ENCODE measurements at places on chromosomes 1 and 21.
A peak's percentile ranks its signal among the peaks of the same experiment; 100 is the strongest.

DNA sequence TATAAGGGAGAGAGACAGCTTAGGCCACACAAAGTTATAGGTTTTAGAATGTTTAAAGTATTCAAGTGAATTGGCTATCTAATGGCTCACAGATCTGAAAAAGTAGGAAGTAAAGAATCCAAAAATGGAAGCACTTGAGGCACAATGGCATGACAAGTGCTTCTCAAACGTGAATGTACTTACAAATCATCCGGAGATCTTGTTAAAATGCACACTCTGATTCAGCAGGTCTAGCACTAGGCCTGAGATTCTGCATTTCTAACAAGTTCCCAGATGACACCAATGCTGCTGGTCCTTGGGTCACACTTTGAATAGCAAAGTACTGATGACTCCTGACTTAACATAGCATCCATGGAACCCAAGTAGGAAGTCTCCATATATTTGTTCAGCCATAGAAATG is 20.9 kb upstream of the AGL start:
- DNase-seq = no peak

DNA sequence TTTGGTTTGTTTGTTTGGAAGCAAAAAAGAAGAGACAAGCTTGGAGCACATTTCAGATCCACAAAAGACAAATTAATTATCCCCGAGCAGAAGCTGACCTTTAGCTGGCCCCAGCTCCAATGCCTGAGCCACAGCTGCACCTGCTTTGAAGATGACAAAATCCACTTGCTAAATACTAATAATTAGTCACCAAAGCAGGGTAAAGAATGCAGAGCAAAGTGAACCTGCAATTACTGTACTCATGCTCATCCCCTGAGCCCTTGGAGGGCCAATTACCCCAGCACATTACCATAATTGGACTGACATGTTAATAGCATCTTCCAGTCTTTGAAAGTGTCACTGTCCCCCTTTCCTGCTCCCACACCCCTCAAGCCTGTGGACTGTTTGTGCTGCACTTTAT is 38.2 kb upstream of the KCND3 start:
- no peak for DNase-seq

DNA sequence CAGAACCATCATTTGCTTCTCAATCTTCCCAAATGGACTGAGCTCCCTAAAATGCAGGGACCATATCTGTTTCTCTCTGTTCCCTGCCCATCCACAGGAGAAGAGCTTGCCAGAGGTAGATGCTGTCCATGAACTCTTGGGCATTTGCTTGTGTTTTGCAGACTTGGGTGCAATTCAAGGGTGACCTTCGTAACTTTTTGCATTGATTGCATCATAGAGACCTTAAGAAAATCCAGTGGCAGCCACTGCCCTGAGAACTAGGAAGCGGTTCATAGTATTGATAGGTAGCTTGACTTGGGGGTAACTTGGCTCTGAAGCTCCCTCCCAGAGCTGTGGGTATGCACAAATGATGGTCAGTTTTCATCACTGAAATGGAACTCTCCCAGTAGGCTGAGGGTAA is 34.3 kb upstream of the EDEM3 start:
- no peak for DNase-seq

DNA sequence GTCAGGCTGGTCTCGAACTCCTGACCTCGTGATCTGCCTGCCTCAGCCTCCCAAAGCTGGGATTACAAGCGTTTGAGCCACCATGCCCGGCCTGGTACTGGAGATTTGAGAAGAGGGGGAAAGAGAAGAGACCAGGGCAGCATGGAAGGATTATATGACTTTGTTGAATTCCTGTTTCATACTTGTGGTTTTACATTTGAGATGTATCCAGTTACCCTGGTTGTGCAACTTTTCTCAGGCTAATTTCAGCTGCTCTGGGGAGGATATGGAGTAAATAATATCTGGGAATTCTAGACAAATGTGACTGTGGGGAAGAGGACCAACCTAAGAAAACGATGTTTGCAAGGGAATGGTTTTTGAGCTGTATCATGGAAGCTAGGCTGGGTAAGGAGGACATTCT is 89.5 kb upstream of the GREM2 start:
- peak; percentile 71 for DNase-seq

GRCh38 chr1:63983391-63984256 is 209.8 kb downstream of the ROR1 start:
- DNase-seq = no peak

DNA sequence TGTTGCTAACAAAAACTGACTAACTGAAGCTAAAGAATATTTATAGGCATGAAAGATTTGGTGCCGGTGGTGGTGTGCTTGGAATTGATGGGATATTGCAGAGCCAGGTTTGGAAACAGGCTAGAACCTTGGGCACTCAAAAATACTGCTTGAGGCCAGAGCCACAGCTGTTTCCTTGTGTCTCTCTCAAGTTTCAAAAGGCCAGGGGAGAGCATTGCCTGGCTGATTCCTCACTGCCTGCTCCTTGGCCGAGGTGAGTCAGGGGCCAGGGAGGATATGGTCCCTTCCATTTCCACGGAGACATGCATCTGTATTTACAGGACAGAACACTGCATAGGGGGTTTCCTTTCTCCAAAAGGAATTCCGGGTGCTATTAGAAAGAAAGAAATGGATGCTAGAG is 36.1 kb upstream of the IVNS1ABP start:
- DNase-seq = no peak

DNA sequence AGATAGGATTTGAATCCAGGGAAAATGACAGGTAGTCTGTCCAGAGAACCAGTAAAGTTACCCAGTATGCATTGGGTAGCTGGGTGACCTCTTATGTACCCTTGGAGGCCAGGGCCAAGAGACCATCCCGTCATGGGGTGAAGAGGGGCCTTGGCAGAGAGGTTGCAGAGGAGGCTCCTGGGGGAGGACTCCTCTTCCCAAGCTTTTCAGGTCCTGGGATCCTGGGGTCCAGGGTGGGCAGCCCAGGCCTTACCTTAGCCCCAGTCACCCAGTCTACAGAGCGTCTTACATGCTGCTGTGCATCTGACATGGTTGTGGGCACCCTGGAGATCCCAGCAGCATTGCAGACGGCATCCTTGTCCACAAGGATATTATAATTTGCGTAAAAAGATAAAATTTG is 14.0 kb downstream of the PMF1 start:
- DNase-seq = no peak

GRCh38 chr1:94958081-94958480 is 31.2 kb upstream of the CNN3 start:
- DNase-seq = no peak

DNA sequence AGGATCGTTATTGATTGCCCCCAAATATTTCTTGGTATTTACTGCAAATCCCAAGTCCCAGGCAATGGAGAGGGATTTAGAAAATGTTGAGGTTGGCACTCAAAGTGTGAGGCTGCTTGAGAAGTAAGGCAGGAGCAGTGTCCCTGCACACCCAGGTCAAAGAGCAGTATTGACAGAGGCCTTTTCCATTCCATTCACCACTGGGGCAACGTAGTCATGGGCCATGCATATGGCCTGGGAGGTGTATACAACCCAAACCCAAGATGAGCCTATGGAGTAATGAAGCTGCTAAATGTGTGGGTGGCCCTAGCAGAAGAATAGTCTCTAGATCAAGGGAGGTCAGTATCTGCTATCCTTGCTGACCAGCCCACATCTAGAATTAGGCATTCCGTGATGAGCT is 245.6 kb downstream of the FOXD2 start:
- no peak for DNase-seq

- no peak for DNase-seq
These were observed 33.1 kb downstream of the LTN1 start for GRCh38 chr21:28959367-28960099.

DNA sequence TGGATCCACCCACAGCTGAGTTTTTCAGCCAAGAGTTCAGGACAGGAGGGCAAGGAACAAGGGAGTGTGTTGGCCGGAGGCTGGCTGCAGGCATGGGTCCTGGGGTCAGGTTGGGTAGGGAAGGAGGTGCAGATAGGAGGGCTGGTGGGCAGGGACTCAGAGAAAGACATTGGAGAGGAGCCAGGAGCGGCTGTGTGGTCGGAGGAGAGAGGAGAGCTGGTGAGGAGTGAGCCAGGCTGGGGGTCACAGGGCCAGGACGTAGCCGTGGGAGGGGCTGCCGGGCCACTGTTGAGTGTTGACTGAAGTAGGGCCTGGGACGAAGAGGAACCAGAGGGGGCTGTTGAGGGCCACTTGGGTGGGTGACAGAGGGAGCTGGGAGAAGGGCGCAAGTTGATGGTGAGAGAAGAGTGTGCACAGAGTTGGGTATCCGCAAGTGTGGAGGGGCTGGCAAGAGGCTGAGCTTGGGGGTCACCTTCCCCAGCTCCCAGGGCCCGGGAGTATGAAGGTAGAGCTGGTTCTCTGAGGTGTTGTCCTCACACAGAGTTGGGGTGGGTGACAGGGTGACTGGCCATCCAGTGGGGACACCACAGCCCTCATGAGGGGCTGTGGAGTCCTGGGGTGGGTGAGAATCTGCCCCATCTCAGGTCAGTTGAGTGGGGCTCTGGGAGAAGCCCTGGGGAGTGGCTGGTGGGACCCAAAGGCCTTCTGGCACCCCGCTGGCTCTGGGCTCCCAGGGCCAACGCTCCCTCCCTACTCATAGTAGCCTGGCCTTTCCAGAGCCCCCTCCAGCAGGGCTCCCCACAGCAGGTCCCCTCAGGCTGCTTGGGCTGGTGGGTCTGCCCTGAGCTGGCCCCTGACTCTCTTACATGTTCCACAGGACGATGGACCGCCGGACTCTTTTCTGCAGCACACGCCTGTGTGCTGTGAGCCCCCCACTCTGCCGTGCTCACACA is 21.9 kb downstream of the PODN start:
- DNase-seq = no peak

DNA sequence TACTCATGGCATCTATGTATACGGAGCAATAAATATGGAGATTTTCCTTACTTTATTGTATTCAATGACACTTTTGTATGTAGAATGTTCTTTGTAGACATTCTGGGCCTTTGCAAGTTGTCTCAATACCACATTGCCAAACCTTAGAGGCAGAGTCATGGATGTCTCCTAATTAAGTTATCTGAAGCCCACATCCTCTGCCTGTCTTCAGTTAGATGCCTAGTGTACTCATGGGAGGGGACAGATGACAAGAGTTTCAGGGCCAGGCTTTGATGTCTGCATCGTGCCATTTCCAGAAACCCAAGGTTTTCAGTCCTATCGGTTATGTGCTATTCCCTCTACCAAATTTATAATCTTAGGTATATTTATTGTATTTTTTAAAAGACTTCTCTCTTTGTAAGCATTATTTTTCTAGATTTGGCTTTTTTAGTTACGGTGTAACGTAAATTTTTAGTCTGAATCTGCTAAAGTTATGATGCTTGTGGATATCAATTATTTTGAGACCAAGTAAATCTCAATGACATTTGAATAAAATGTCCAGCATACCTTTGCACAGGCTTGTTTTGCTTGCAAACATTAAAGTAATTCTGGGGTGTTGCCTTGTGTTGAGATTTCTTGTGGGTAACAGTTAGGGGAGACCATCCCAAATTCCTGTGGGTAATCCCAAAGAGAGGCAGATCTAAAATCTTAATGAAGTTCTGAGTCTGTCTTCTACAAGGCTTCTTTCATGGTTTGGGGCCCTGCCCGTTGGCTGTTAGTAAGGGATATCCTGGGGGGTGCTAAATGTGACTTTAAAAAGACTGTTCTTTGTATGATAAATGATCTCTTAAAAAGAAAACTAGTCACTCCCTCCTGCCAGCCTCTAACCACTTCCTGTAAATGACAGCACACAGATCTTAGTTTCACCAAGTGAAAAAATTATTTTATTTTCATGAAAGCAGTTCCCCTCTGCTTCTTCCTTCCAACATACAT is 8.0 kb upstream of the MACF1 start:
- DNase-seq = no peak

DNA sequence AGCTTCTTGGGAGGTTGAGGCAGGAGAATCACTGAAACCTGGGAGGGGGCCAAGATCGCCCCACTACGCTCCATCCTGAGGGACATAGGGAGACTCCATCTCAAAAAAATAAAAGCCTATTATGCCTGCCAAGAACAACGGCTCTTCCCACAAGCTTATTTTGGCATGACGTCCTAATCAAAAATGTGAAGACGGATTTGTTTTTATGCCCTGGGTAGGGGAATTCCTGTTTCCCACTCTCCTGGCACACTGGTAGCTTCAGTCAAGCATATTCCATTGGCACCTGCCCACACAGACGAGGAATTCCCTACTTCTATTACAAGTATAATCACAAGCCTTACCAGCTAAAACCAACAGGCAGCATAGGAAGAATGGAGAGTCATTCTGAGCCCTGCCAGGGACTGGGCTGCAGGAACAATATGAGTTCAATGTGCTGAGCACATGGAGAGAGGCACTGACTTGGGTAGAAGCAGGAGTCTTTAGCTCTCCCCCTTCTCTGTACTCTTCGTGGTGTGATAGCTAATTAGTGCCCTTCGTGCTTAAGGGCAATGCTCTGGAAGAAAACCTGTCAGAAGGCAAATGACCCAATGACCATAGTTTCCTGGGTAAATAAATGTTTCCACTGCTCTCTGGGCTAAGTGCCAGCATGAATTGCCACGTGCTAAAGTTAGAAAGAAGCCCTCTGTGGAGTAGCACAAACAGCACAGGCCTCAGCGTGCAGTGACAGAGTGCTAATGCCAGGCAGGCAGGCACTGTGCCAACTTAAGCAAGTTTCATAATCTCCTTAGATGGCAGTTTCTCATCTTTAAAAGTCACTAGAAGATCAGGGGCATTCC is 16.8 kb downstream of the TNFSF4 start:
- peak; percentile 46 for DNase-seq

- DNase-seq = no peak
These were observed 4.2 kb downstream of the FMO1 start for GRCh38 chr1:171252482-171252881.

GRCh38 chr1:164709126-164709525 is 150.1 kb downstream of the PBX1 start:
- no peak for DNase-seq

- DNase-seq = no peak
These were observed 8.0 kb downstream of the C1orf50 start for GRCh38 chr1:42774928-42775526.

DNA sequence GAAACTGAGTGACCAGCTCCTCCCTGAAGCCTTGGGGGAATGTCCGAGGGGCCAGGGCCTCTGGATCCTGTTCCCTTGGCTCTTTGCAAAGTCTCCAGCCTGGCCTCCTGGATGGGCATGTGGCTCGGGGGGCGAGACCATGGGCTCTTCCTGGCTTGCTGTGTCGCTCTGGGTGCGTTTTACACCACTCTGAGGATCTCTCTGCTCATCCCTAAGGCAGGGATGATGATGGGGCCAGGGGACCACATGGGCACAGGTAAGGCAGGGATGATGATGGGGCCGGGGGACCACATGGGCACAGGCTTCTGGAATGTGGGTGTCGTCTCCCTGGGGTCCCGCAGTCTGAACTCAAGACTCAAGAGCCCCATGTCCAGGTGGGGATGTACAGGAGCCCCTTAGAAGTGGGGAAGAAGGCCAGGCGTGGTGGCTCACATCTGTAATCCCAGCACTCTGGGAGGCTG is 17.7 kb downstream of the TP73 start:
- DNase-seq = no peak

DNA sequence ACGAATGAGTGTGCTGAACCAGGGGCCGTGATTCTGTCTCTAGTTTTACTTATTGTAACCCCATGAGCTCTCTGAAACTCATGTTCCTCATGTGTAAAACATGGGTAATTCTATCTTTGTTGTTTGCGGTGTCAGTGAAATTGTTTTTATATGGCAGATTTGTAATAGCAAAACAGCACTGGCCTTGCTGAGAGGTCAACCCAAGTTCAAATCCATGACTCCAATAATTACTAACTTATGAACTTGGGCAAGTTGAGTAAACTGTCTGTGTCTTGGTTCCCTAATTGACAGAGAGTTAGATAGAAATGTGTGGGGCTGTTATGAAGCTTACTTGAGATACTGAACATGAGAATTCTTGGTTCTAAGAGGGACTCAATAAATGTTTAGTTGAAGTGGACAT is 17.8 kb downstream of the C1orf116 start:
- DNase-seq = no peak
